Daoy (cell line): ENCODE measurements at places on chromosomes 3 and 15. TPM values are rescaled to one million over a fixed set of nuclear protein-coding genes. Genes with fewer than 3 reads are reported as not detected.
A peak's percentile ranks its signal among the peaks of the same experiment; 100 is the strongest.

GRCh38 chr3:72380193-72380592 lies 468.1 kb downstream of the SHQ1 start:
- DNase-seq, result peak; percentile 15

DNA sequence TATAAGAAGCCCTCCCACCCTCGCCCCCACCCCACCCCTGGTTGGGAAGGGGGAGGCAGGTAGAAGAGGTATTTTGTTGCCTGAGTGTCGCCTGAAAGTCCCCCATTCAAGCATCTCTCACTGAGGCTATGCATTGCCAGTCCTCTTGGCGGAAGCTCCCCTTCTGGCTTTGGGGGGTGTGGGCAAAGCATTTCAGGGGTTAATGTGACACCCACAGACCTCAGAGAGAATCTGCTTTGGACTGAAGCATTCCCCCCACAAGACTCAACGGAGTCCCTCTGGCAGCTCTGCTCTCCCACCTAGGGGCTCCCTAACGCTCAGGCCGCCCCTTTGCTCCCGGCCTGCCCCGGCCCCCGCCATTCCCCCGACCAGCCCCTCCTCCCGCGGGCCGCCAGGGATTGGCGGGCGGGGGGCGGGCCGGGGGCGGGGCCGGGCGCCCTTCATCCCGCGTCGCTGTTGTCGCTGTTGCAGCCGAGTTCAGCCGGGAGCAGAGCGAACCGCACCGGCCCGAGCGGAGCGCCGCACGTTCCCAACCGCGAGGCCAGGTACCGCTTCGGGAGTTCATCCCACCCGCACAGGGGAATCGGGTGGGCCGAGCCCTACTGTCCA lies at the start of gene SLC38A3:
Gene SLC38A3, plus strand, starts transcription at position 468 of the 609 bp plus-strand sequence. CDS start 8,929 bp downstream, outside the sequence.
- no peak for DNase-seq

- DNase-seq, result no peak
These were observed 189.1 kb upstream of the MDFIC2 start for GRCh38 chr3:70501561-70501960.

- DNase-seq, result no peak
These were observed 67.8 kb downstream of the RGMA start for GRCh38 chr15:93020976-93021772.

DNA sequence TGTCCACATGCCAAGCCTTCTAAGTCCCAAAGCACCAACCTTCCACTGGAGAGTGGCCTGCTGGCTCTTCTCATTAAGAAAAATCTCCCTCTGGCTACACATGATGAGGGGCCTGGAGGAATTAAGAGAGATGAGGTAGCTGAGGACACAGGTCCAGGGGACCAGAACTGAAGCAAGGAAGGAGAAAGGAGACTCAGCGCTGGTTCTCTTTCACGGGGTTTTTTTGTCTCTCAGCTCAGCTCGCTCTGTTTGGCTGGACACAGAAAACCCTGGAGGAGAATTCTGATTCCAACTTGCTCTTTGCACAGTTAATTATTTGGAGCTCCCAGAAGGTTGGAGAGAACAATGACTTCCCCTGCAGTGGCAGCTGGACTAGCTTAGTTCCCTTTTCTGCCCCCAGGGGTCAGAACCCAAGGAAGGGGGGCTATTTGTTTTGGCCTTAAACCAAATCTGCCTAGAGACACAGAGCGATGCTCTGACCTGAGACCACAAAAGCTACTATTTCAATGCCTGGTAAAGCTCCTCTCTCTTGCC lies 507.6 kb downstream of the FHIT start:
- DNase-seq, result no peak

DNA sequence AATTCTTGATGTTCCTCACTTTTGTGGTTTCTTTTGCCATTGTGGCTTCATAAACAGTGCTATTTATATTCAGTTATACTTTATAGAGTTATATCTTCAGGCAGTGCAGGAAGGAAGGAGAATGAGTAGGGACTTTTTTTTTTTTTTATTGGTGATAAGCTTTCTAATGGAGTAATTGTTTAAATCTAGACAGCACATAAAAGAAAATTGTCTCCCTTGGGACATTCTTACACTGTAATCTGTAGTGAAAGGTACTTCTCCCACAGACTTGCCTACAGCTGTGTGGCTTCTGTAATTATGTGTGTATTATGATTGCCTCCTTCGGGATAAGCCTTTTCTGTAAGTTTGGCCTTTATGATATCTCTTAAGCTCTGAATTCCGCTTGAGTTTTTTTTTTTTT lies 41.6 kb downstream of the WDR76 start:
- no peak for DNase-seq

- no peak for DNase-seq
These were observed 22.3 kb downstream of the HACD2 start for GRCh38 chr3:123562547-123562946.

DNA sequence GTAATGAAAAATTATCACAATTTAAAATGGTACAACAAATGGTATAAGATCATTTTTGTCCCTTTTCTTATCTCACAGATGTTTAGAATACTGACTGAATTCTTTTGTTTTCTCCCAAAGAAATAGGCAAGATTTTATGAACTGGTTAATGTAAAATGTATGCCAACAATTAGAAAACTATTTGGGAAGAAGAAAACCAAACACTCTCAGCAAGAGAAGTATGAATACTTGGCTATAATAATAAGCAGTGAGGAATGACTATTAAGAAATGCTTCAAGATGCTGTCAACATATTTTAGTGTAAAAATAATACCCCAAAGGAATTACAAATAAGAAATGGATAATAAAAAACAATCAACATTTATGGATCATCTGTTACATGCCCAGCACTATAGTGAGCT lies 18.5 kb downstream of the SHQ1 start:
- DNase-seq, result no peak

DNA sequence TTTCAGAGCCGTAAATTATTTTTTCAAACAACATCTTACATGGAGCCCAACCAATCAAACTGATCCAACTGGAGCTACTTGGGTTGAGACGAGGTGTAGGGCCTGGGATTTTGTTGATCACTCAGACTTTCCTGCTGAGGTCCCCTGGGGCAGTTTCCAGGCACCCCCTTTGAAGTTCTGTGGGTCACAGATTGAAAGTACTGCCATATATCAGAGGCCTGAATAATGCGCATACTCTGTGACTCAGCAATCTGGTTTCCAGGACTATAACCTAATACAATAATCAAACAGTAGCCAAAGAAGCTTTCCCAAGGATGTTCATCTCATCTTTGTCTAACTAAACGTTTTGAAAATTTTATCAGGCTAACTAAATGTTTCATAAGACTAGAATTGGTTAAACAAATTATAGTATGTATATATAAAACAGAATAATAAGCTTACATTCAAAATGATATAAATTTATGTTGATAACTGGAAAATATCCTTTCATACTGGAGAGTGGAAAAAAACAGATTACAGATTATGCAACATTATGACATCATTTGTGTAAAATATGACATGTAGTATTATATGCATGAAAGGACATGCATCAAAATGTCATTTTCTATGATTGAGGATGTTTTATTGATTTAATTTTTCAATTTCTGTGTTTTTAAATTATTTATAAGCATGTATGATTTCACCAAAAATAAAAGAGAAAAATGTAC lies 617.1 kb downstream of the NTRK3 start:
- DNase-seq, result no peak

DNA sequence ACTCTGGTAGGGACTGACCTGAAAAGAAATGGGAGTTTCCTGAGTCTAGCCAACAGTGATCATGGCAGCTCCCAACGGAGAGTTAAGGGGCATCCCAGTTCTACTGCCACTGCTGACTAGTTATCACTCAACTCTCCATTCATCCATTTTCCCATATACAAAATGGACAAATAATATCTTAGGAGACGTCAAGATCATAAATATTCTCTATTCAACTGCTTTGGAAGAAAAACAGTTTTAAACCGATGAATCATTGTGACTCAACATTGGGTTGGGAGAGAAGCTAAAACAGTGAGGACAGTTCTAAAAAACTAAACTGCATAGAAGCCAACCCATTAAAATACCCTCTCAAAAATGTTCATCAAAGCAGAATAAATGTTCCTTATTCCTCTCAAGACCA lies 57.6 kb upstream of the CHRM5 start:
- peak; percentile 36 for DNase-seq

DNA sequence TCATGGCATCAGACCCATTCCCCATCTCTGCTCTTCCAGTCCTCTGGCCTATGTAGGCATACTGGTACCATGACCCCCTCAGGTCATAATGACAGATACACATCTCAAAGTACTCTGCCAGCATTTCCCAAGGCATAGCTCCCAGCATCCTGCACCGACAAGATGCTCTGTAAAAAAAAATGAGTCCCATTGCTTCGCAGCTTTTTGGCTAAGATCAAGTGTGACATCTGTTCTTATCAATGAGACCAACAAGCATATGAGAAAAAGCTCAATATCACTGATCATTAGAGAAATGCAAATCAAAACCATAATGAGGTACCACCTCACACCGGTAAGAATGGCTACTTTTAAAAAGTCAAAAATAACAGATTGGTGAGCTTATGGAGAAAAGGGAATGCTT lies 463.9 kb upstream of the PROK2 start:
- no peak for DNase-seq

DNA sequence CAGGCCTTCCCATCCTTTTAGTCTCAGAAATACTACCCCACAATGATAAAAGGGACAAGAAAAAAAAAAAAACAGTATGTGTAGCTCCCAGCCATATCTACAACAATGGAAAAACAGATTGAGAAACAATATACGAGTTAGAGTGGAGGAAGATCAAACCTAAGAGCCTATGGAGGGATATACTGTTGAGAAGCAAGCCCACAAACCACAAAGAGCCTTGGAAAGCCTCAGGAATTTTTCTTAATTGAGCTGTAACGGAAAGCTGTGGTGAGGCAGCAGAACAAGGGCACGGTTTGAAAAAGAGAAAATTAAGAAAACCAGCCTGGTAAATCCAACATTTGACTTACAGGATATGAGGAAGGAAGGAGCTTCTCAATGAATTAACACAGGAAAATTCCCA lies 21.4 kb downstream of the KPNA1 start:
- DNase-seq, result peak; percentile 80

GRCh38 chr3:129040039-129040336 lies 20.6 kb upstream of the GP9 start:
- no peak for DNase-seq

- DNase-seq, result no peak
These were observed 48.8 kb downstream of the FBXO22 start for GRCh38 chr15:75952525-75952924.

DNA sequence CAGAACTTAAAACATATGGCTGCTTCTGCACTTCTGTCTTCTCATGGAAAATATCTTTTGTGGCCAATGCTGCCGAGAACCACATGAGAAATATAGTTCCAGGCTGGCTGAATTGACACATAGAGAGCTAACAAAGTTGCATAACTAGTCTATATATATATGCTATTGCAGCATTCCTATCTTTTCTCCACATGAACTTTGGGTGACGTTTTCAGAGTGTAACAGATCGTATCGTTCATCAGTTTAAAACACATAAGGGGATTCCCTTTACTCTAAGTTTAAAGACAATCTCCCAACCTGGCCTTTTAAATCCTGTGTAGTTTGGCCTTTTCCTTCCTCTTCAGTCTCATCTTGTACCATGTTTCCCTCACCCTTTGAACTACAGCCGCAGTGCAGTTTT lies 394.2 kb upstream of the CBLB start:
- no peak for DNase-seq

DNA sequence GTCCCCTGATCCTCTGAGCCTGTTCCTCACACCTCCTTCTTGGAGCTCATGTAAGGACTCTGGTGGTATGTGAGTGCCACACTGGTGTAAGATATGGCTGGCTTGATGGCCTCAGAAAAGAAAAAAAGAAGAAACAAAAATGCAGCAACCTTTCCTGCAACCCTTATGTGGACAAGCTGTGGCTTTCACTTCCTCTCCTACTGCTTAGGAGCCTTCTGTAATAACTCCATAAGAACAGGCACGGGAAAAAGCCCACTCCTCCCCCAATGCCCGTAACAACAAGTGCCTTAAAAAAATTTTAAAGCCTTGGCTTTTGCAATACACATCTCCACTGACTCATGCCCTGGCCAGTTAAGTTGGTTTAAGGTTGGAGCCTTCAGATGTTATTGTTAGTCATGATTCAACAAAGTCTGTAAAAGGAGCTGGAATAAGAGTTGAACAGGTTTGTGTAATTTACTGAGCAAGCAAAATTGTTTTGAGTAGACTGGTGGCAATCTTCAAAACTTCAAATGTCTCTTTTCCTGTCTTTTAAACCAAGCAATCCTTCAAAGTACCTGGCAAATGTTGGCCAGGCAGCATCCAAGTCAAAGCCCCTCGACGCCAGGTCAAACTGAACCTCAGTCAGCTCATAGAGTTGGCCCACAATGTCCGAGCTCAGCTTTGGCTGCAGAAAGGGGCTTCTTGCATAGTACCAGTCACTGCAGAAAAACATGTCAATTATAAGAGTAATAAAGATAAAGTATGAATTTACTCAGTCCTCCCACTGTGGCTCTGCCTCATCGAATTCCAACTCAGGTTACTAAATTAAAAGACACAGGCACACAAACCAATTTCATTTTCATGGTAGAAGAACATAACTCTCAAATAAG lies 22.9 kb downstream of the FYCO1 start:
- peak; percentile 47 for DNase-seq

DNA sequence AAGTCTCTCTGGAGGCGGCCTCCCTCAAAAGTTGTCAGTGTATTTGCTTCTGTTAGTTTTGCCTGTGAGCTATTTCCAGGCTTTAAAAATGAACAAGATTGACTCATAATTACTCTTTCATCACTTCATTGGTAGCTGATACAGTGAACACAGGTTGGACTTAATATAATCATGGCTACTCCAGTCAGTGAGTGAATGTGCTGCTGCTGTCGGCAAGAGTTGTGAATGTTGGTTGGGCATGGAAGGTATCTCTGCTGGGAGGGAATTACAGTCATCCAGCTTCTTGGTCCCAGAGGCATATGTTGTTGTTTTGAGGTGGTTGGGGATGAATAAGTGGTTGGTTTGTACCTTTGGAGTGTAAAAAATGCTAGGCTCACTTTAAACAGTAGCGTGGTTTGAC lies 11.5 kb downstream of the TCF12 start:
- no peak for DNase-seq

DNA sequence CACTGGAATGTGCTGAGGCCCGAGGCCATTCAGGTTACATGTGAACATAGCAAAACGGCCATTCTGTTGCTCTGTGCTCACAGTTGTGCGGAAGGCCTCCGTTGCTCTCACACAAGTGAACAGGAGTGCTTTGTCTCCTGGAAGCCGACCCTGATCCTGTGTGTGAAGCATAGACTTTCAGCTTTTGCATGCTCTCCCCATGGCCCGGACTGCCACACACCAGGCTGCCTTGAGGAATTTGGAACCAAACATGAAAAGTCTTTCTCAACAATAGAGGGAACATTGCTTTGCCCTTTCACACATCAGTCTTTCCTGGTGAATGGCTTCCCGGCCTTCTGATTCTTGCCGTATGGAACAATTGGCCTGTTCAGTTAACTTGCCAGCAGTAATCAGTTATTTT lies 154.8 kb upstream of the LRIG1 start:
- no peak for DNase-seq

DNA sequence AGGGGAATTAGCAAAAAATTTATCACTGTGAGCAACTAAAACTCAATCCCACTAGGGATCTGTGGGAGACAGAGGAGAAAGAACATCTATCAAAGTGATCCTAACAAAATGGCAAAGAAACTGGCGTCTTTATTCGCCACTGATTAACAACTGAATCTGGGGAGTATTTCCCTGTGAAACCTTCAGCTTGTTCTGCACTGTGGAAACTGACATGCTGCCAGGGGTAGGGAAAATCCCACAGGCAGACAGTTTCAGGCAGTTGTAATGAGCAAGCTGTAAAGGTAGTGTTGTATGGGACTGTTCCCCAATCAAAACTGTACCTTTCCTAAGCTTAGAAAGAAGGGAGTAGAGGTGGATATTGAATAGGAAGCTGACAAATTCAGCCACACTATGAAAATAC lies 611.7 kb downstream of the VGLL3 start:
- DNase-seq, result no peak

Gene CFAP100
- not detected in 2 replicates for total RNA-seq

Gene FLNB
- total RNA-seq, result 87.9 and 97.5 TPM in 2 replicates

Gene AGBL1
- total RNA-seq, result not detected in 2 replicates

Gene GOLGA8J
- not detected in 2 replicates for total RNA-seq

Gene LTK
- total RNA-seq, result 0.40 and 0.57 TPM in 2 replicates
